GM12878 (cell line): ENCODE measurements at places on chromosomes 7 and 10. TPM values are rescaled to one million over a fixed set of nuclear protein-coding genes. Genes with fewer than 3 reads are reported as not detected.
A peak's percentile ranks its signal among the peaks of the same experiment; 100 is the strongest.

GRCh38 chr10:78552261-78552811, 516.4 kb upstream of the ZMIZ1 start:
- H3K27ac ChIP-seq: no peak overlapping the region
- no peaks in the 10 kb centered on the region for H3K36me3 ChIP-seq
- no peak for DNase-seq
- H3K4me1 ChIP-seq: no peaks in the 10 kb centered on the region

- peaks cover 3% of the 10 kb centered on the region; the same call in 1 of the 2 replicates for H3K36me3 ChIP-seq
- no peaks in the 10 kb centered on the region for H3K27me3 ChIP-seq
- H3K4me1 ChIP-seq: peaks cover 14% of the 10 kb centered on the region
Measured at GRCh38 chr10:986881-987619, 1.2 kb upstream of the GTPBP4 start.

- no peaks in the 10 kb centered on the region for H3K4me1 ChIP-seq
- peaks cover 10% of the 10 kb centered on the region; the same call in 1 of the 2 replicates for H3K36me3 ChIP-seq
- H3K4me3 ChIP-seq: no peak overlapping the region
Measured at GRCh38 chr10:122990278-122990677, 10.1 kb downstream of the PSTK start.

DNA sequence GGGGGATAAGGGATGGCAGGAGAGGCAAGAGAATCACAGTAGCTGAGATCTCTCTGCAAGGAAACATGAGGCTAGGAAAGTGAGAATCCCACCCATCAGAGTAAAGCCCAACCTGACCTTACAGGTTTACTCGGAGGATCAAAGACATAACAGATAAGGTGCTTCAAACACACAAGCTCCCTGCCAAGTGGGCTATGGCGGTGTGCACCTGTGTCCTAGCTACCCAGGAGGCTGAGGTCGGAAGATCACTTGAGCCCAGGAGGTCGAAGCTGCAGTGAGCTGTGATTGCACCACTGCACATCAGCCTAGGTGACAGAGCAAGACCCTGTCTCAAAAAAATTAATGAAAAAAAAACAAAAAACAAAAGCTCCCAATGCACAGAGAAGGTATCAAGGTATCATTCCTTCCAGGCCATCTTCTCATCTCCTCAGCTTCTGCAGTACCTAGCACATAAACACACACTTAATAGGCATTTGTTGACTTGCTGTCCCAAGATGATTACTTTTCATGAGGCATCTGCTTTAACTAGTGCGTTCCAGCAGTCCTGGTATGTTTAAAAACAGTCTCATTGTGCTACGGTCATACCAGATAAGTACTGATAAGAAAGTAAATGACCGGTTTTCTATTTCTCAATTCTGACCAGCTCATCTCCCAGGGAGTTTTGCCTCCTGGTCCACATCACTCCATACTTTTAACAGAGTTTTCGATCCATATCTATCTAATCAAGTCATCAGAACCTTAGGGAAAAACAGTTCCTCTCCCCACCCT, 13.3 kb downstream of the GNA12 start:
- no peak overlapping the region for H3K4me3 ChIP-seq
- no peak overlapping the region for H3K27ac ChIP-seq
- H3K4me1 ChIP-seq: no peaks in the 10 kb centered on the region

- H3K4me1 ChIP-seq: no peaks in the 10 kb centered on the region
- no peaks in the 10 kb centered on the region for H3K36me3 ChIP-seq
- no peak overlapping the region for H3K27ac ChIP-seq
- H3K27me3 ChIP-seq: no peaks in the 10 kb centered on the region
Measured at GRCh38 chr10:18099415-18099814, 40.8 kb upstream of the CACNB2 start.

- H3K27ac ChIP-seq: no peak overlapping the region
- H3K4me1 ChIP-seq: no peaks in the 10 kb centered on the region
- H3K4me3 ChIP-seq: no peak overlapping the region
Measured at GRCh38 chr7:111042842-111043241, 48.1 kb upstream of the LRRN3 start.

- H3K27me3 ChIP-seq: no peaks in the 10 kb centered on the region
- H3K4me3 ChIP-seq: peak overlapping the region; percentile 83; the same call in 1 of the 2 replicates
- no peak overlapping the region for H3K27ac ChIP-seq
- H3K4me1 ChIP-seq: peaks cover 6% of the 10 kb centered on the region
- peaks cover 3% of the 10 kb centered on the region for H3K36me3 ChIP-seq
Measured at GRCh38 chr7:149261316-149261828, 624 bp upstream of the ZNF783 start.

DNA sequence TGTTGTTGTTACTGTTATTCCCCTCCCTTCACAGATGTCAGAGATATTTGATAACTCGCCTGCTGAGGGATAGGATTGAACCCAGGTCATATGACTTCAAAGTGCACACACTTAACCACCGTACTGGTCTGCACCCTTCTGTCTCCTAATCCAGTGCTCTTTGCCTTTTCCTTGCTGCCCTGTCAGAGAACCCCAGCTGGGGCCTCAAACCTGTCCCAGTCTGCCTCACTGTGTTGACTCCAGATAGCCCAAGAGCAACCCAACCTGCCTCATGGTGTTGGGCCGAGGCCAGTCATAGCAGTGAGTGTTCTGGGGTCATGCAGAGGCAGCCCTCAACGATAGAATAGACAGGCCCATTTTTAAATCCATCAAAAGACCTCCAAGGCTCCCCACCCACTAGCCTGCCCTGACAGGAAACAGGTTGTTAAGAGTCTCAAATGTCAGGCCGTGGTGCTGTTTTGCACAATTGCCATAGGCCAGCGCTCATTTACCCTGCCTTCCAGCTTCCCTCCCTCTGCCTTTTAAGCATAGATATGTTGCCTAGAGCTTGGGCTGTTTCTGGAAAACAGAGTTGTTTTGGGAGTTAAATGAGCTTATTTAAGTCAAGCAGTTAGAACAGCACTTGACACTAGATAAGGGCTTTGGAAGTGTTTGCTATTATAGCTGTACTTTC, 37.0 kb upstream of the PDCD4 start:
- no peak for DNase-seq
- no peak overlapping the region for H3K27ac ChIP-seq
- H3K4me3 ChIP-seq: no peak overlapping the region
- no peaks in the 10 kb centered on the region for H3K36me3 ChIP-seq
- H3K4me1 ChIP-seq: no peaks in the 10 kb centered on the region

GRCh38 chr10:28841625-28842024, 164.3 kb downstream of the BAMBI start:
- H3K27me3 ChIP-seq: no peaks in the 10 kb centered on the region
- no peak overlapping the region for H3K4me3 ChIP-seq
- H3K4me1 ChIP-seq: no peaks in the 10 kb centered on the region
- no peak overlapping the region for H3K27ac ChIP-seq
- DNase-seq: no peak

DNA sequence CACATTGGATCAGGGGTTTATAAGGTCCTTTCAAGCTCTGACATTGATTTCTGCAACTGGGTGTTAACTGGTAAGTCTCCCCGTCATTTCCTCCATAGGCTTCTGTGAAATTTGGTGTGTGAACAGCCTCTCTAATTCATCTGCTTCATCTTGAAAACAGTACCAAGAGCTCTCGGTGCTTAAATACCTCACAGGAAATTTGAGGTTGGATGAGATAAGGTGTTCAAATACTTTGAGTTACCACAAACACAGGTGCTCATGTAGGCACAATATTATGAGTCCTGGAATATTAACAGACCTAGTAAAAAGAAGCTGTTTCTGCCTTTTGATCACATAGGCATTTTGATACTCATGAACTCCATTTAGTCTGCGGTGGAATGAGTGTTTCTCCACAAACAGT, 85.2 kb downstream of the RTKN2 start:
- no peaks in the 10 kb centered on the region for H3K27me3 ChIP-seq
- H3K36me3 ChIP-seq: no peaks in the 10 kb centered on the region
- no peak overlapping the region for H3K4me3 ChIP-seq
- peaks cover 7% of the 10 kb centered on the region for H3K4me1 ChIP-seq

Gene PHF14
- total RNA-seq: 32.5 and 35.3 TPM in 2 replicates

GRCh38 chr7:50305583-50306493, 1.3 kb downstream of the IKZF1 start:
- peaks cover 10% of the 10 kb centered on the region for H3K4me1 ChIP-seq
- no peak for DNase-seq
- H3K27me3 ChIP-seq: no peaks in the 10 kb centered on the region
- peak overlapping the region; percentile 67 for H3K27ac ChIP-seq
- no peaks in the 10 kb centered on the region for H3K36me3 ChIP-seq

DNA sequence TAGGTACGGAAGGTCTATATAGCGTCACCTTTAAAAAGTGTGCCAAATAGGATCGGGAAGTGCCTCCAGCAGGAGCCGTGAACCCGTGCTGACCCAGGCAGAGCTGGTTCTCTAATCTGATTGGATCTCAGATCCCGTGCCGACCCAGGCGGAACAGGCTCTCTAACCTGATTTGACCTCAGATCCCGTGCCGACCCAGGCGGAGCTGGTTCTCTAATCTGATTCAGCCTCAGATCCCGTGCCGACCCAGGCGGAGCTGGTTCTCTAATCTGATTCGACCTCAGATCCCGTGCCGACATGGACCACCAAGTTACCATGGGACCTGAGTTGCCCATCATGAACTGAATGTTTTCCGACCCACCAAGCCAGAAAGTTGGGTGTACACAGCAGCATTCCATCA, 463.9 kb downstream of the PTPRN2 start:
- no peaks in the 10 kb centered on the region for H3K36me3 ChIP-seq
- H3K4me1 ChIP-seq: no peaks in the 10 kb centered on the region
- H3K27me3 ChIP-seq: no peaks in the 10 kb centered on the region
- no peak overlapping the region for H3K4me3 ChIP-seq
- H3K27ac ChIP-seq: no peak overlapping the region

- H3K4me1 ChIP-seq: no peaks in the 10 kb centered on the region
- H3K27ac ChIP-seq: no peak overlapping the region
- H3K36me3 ChIP-seq: peaks cover 40% of the 10 kb centered on the region
- DNase-seq: no peak
- no peak overlapping the region for H3K4me3 ChIP-seq
Measured at GRCh38 chr7:6650521-6651011, 13.4 kb downstream of the ZNF316 start.

GRCh38 chr7:21548491-21548890, 5.7 kb downstream of the DNAH11 start:
- H3K36me3 ChIP-seq: no peaks in the 10 kb centered on the region
- no peaks in the 10 kb centered on the region for H3K4me1 ChIP-seq
- no peaks in the 10 kb centered on the region; the same call in 1 of the 2 replicates for H3K27me3 ChIP-seq
- H3K4me3 ChIP-seq: no peak overlapping the region

Gene SPDYE2B
- total RNA-seq: not detected in 2 replicates

Gene LIPJ
- 0.11 TPM in 1 of 2 replicates, not detected in the other for total RNA-seq

- H3K4me1 ChIP-seq: no peaks in the 10 kb centered on the region
- DNase-seq: no peak
- no peak overlapping the region for H3K4me3 ChIP-seq
- peaks cover 4% of the 10 kb centered on the region for H3K27me3 ChIP-seq
- no peaks in the 10 kb centered on the region for H3K36me3 ChIP-seq
- H3K27ac ChIP-seq: no peak overlapping the region
Measured at GRCh38 chr7:116679500-116679899, 7.5 kb downstream of the MET start.

GRCh38 chr10:88526501-88527105, 56.5 kb downstream of the RNLS start:
- no peaks in the 10 kb centered on the region for H3K27me3 ChIP-seq
- no peaks in the 10 kb centered on the region for H3K4me1 ChIP-seq
- no peak for DNase-seq
- H3K4me3 ChIP-seq: no peak overlapping the region
- H3K36me3 ChIP-seq: no peaks in the 10 kb centered on the region
- no peak overlapping the region for H3K27ac ChIP-seq

GRCh38 chr10:6116806-6117205, 28.0 kb downstream of the RBM17 start:
- no peak overlapping the region for H3K4me3 ChIP-seq
- no peaks in the 10 kb centered on the region for H3K4me1 ChIP-seq
- peaks cover 11% of the 10 kb centered on the region for H3K36me3 ChIP-seq
- no peaks in the 10 kb centered on the region for H3K27me3 ChIP-seq

DNA sequence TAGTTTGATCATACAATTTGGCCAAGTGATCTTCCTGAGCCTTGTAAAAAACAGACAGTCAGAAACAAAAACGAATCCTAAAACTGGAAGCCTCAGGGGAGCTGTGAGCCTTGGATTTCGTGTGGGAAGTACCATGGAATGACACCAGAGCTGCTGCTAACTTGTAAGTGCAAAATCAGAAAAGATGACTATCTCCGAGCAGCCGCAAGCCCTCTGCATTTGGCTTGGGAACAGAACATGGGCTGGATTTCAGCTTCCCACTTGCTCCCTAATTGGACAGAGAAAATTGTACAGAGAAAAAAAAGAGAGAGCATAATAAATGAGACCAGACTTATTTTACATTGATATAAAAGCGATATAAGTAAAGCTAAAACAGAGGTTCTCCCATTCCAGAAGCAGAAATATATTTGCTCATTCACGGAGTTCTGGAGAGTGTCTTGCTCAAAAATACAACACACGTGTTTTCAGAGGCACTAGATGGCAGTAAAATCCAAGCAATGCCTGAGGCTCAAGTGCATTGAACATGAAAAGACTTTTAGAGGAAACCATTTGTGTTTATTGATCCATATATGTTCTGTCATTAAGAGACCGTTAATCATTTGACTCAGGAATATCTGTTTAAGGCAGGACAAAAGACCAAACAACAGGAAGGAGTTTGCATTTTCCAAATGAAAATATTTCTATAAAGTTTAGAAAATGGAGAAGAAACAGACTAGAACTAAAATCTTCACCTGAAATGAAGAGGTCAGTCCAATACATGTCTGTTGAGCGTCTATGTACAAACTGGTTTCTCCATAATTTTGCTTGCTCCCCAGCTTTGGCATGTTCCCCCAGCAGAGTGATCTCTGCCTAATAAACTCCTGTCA, 78.3 kb upstream of the SLC26A5 start:
- no peak for DNase-seq
- H3K27ac ChIP-seq: no peak overlapping the region

DNA sequence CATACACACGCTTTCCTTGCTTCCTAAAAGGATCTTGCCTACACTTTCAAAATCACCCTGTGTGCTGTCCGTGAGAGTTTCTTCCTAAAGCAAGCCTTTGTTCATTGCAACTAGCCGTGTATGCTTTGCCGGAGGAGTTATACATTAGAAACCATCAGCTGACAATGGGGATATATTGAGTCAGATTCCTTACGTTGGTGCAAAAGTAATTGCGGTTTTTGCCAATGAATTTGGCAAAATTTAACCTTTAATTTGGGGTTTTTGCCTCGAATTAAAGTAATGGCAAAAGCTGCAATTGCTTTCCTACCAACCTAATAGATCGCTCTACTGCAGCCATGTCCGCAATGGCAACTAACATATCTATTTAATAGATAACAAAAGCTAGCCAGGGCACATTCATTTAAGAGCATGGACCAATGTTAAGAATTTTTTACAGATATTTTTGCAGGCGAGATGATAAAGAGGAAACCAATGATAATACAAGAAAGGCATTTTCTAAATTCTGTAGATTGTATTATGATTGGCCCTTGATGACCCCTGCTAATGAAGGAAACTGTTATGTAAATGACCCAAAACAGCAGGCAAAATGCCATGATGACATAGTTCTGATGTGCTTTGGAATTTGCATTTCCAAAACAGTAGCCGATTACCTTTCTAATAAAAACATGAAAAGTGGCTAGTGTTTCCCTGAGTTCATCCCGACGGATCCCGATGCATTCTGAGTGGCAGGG, 184.8 kb upstream of the NRP1 start:
- no peaks in the 10 kb centered on the region for H3K4me1 ChIP-seq
- DNase-seq: no peak
- H3K4me3 ChIP-seq: no peak overlapping the region
- no peak overlapping the region for H3K27ac ChIP-seq

Gene ARHGEF5
- total RNA-seq: 15.8 and 17.2 TPM in 2 replicates

- H3K4me1 ChIP-seq: no peaks in the 10 kb centered on the region
- H3K36me3 ChIP-seq: no peaks in the 10 kb centered on the region
- no peak overlapping the region for H3K4me3 ChIP-seq
- no peak overlapping the region for H3K27ac ChIP-seq
Measured at GRCh38 chr10:114615600-114616007, 42.5 kb downstream of the ABLIM1 start.

Gene CYP26C1
- total RNA-seq: 0.08 TPM in 1 of 2 replicates, not detected in the other
